Adipocyte (in vitro differentiated cells): ENCODE measurements at places on chromosomes 2 and 18.

DNA sequence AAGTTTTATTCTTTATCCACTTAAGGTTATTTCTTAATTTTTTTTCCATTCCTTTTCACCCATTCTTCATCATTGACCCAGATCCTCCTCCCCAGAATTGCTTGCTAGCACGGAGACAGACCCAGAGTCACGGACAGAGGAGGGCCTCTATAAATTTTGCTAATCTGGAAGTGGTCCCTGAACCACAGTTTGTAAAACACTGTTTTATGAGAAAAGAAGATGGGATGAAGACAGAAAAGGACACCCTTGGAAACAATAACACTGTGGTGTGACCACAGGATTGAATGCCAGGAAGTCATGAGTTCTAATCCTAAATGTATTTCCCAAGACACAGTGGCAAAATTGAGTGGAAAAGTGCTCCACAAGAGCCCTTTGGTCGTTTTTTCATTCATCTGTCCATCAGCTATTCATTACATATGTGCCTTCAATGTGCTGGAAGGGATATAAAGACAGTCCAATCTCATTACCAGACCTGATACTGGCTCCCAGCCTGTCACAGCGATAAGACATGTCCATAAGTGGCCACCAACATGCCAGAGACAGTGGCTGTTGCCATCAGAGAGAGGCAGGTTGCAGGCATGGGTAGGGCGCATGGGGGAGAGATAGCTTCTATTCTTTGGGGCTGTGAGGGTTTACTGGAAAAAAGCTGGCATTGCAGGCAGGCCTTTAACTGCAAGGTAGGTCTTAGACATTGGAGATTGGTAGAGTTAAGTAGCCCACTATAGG lies 175.2 kb upstream of the ALPP start:
- DNase-seq: no peak

GRCh38 chr2:125516496-125517109 lies 1139.4 kb upstream of the GYPC start:
- DNase-seq: peak; percentile 29

GRCh38 chr2:17171446-17172049 lies 346.7 kb downstream of the RAD51AP2 start:
- DNase-seq: peak; percentile 78

- DNase-seq: no peak
Observed at GRCh38 chr18:9568186-9568585, 46.2 kb downstream of the PPP4R1 start.

- no peak for DNase-seq
Observed at GRCh38 chr2:72077702-72078169, 69.9 kb downstream of the CYP26B1 start.

GRCh38 chr18:59311631-59312030 lies 6.8 kb downstream of the CPLX4 start:
- no peak for DNase-seq

DNA sequence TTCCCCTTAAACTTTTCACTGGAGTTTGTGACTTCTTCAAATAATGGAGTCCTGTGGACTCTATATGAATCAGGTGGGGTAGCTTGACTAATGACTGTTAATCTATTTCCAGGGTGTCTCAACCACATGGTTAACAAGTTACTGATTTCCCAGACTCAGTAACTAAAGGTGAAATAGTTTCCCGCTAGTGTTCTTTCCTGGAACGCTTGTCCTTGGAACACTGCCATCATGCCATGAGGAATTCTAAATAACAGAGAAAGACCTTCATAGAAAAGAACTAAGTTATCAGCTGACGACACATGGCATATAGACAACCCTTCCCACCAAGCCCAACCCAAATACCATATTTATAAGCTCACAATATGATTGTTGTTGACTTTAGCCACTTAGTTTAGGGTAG lies 1027.9 kb upstream of the FAM98A start:
- no peak for DNase-seq

GRCh38 chr2:32135409-32135808 lies 30.3 kb upstream of the SLC30A6 start:
- DNase-seq: peak; percentile 77

GRCh38 chr2:188819792-188820191 lies 154.4 kb upstream of the COL3A1 start:
- DNase-seq: no peak

- peak; percentile 85 for DNase-seq
Observed at GRCh38 chr18:61596296-61596695, 263.1 kb downstream of the CDH20 start.

DNA sequence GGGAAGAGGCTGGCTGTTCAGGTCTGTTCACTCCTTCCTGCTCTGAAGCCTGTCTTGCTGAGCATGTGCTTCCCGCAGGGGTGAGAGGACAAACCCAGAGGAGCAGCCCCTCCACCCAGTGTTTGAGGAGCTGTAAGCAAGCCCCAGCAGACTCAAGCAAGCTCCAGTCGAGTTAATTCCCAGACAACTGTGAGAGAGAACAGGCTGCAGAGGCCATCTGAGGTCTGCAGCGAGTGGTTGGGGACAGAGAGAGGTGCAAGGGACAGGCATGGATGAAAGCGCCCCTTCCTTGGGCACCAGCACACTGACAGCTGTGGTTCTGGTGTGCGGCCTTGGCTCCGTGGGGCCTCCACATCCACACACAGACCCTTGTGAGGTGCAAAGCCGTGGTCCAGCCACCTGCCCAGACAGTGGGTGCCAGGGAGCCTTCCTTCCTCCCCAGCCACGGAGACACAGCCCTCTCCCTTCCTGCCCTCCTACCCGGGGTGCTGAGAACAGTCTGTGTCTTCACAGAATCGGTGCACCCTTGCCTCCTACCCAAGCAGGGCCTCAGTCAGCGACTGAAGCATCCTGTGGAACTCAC lies 36.2 kb downstream of the MAL start:
- no peak for DNase-seq

GRCh38 chr18:42137693-42138375 lies 182.8 kb downstream of the PIK3C3 start:
- DNase-seq: no peak

DNA sequence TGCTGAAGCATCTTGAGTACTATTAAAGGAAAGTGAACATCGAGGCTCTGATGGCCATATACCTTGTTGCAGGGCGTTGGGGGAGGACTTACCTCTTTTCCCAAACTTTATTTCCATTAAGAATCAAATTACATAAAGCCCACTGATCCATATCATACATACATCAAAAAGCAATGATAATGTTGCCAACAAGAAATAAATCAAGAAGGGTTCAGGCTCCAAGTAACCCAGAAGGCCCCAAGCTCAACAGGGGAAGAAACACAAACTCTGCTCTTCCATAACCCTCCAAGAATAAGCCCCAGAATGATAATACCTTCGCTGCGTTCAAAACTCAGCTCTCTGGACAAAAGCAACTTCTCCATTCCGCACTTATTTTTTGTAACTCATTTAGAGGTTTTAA lies 32.3 kb downstream of the C1D start:
- no peak for DNase-seq

DNA sequence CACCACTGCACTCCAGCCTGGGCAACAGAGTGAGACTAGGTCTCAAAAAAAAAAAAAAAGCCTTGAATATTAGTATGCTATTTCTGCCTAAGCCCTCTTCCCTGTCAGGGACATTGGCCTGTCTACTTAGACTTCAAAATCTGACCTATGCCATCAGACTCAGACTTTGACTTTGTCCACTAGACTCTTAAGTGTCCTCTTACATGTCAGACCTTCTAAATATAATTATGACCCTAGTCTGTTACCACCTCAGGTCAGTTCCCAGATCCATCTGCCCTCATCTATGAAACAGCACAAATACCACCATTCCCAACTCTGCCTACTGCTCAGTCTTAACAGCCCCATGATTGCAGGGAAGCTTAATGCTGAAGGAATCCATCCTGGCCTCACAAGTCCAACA lies 244.6 kb downstream of the ZEB2 start:
- no peak for DNase-seq
